H1 (cell line): ENCODE measurements at places on chromosomes 13 and 19.

- DNase-seq = no peak
Measured at GRCh38 chr13:100506154-100506553, 82.4 kb downstream of the GGACT start.

DNA sequence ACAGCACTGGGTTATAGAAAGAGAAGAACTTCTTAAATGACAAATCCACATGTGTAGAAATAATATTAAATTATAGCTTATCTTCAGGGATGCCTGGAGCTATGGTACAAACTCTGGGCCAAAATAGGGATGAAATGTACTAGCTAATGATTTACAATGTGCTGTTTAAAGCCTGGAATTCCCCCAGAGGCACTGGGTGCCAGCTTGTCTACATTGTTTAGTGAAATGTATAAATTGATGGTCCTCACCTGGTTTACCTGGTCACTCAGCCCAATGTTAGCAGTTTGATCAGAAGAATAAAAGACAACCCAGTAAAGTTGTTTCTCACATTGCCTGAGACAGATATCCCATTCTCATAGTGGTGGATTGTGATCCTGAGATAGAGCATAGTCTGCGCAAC, 597.2 kb downstream of the DIAPH3 start:
- DNase-seq = no peak

- DNase-seq = no peak
Measured at GRCh38 chr13:82439159-82439904, 1442.9 kb downstream of the SLITRK1 start.

- DNase-seq = no peak
Measured at GRCh38 chr19:50398675-50399367, 14.7 kb downstream of the POLD1 start.

DNA sequence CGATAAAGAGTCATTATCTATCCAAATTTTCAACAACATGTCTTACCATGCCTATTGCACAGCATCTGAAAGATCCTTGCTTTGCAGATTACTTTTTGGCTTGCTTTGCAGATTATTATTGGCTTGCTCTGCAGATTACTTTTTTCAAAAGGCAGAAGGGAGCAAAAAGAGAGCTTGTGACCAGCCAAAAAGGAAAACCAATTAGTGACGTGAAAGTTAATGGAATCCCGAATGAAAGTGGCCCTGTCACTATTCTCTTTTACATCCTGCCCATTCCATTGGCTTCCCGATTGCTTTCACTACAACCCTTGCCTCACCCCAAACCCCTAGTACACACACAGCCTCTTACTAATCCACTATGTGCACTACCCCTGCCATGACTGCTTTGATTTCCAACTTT, 81.3 kb downstream of the LHFPL6 start:
- DNase-seq = no peak

DNA sequence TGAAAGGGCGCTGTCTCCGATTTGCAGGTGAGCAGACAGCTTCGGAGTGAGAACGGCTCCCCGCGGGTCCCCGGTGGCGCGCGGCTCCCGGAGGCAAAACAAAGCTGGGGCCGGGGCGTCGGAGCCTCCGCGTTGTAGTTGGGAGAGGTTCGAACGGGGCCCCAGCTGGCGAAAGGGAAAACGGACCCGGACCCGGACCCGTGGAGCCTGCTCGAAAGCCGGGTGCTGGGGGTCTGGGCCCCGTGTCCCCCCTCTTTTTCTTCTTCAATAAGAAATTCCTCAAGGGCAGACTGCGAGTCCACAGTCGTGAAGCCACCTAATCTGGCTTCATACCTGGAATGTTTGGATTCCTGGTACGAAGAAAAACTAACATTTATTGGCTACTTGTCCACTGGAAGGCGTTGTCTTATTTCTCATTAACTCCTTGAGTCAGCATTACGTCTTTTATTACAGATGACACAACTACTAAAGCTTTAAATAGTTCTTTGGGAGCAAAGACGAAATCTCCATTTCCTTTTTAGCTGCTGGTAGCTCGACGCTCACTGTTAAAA, 632 bp upstream of the MTIF3 start:
- peak; percentile 70 for DNase-seq

- no peak for DNase-seq
Measured at GRCh38 chr19:12163826-12164225, 930 bp downstream of the ZNF136 start.

DNA sequence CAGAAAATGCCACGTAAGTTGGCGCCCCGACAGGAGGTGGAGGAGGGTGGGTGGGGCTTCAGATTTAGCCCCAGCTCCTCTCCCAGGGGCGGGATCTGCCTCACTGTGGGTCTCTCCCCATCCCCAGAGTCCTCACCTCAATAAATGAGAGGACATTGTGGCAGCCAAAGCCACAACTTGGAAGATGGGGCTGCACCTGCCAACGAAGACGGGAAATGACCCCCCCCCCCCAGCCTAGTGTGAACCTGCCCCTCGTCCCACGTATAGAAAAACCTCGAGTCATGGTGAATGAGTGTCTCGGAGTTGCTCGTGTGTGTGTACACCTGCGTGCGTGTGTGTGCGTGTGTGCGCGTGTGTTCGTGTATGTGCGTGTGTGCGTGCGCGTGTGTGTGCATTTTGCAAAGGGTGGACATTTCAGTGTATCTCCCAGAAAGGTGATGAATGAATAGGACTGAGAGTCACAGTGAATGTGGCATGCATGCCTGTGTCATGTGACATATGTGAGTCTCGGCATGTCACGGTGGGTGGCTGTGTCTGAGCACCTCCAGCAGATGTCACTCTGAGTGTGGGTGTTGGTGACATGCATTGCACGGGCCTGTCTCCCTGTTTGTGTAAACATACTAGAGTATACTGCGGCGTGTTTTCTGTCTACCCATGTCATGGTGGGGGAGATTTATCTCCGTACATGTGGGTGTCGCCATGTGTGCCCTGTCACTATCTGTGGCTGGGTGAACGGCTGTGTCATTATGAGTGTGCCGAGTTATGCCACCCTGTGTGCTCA, 1.5 kb upstream of the TRAPPC5 start:
- no peak for DNase-seq

- no peak for DNase-seq
Measured at GRCh38 chr13:72186730-72187422, 319.9 kb upstream of the DACH1 start.

DNA sequence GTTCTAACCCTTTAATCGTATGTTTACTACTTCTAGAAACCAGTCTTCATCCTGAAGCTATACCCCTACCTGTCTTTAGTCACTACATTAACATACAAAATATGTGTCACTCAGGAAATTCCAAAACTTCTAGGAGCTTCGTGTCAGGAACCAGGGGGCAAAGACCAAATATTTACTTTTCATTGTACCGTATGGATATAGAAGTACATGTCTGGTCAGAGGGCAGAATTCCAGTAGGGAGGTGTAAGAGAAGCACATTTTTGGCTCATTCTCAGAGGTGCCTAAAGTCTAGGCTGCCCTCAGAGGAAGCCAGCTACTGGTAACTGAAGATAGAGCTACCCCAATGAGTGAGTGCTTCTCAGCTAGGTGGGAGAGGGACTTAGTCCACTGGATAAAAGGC, 320.7 kb downstream of the DIAPH3 start:
- DNase-seq = no peak

DNA sequence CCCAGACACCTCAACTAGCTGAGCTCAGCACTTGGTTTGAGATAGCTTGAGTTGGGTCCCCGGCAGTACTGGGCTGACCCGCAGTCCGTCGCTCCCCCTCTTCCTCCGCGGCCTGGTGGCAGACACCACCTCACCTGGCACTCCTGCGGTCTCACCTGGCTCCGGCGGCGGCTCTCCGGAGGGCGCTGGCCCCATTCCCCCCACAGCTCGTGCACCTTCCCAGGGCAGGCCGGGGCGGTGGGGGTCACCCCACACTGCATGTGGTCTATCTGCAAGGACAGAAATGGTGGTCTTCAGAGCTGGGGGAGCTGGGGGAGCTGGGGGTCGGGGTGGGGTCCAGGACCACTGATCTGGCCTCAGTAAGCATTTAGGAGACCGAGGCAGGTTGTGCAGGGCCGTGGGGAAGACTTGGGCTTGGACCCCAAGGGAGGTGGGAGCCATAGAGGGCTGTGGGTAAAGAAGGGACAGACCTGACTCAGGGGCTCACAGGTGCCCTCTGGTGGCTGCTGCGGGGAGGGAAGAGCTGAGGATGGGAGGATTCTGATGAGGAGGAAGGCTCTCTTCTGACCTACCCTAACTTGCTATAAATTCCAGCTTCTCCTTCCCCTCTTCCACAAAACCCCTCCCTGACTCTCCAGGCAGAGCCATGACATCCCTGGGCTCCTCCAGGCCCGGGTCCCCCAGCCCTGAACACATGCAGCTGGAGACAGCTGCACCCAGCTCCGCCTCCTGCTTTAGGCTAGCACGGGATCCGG, 6.7 kb upstream of the PLIN4 start:
- peak; percentile 95 for DNase-seq

GRCh38 chr19:6802336-6803035, 30.0 kb downstream of the VAV1 start:
- no peak for DNase-seq

- DNase-seq = peak; percentile 70
Measured at GRCh38 chr19:40690693-40691420, 406 bp upstream of the NUMBL start.

- DNase-seq = no peak
Measured at GRCh38 chr13:50901701-50902100, 7.9 kb upstream of the RNASEH2B start.

- DNase-seq = no peak
Measured at GRCh38 chr13:42656161-42656560, 82.2 kb downstream of the TNFSF11 start.

- no peak for DNase-seq
Measured at GRCh38 chr19:29966588-29967249, 24.7 kb downstream of the URI1 start.

GRCh38 chr19:3606690-3607289, at the start of gene TBXA2R:
Gene TBXA2R, minus strand, starts transcription at chr19:3606875. Its CDS starts 6,241 bp downstream, at chr19:3600634.
- DNase-seq = peak; percentile 93

- DNase-seq = peak; percentile 85
Measured at GRCh38 chr19:18204394-18205199, 755 bp upstream of the RAB3A start.

GRCh38 chr19:52034051-52034728, 6.0 kb upstream of the ZNF614 start:
- no peak for DNase-seq

DNA sequence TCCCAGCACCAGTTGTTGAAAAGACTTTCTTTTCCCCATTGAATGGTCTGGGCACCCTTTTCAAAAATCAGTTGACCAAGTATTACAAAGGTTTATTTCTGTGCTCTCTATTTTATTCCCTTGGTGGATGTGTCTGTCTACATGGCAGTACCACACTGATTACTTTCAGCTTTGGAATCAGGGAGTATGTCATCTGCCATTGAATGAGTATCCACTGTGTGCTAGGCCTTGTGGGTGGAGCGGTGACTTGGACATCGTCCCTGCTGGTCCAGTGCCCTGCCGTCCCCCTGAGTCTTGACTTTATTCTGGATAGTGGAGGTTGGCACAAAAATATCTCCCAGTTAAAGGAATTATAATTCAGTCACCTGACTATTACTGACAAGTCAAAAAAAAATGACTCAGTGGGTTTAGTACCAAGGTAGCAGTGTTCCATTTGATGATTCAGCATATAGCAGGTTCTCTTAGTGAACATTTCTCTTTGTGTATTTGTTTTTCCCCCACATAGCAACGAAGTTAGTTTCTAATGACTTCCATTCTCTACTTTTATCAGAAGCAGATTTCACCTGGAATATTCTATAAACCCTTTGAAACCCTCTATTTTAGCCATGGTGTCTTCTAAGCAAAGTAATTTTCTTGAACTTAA, 3.9 kb downstream of the UPF3A start:
- DNase-seq = no peak

DNA sequence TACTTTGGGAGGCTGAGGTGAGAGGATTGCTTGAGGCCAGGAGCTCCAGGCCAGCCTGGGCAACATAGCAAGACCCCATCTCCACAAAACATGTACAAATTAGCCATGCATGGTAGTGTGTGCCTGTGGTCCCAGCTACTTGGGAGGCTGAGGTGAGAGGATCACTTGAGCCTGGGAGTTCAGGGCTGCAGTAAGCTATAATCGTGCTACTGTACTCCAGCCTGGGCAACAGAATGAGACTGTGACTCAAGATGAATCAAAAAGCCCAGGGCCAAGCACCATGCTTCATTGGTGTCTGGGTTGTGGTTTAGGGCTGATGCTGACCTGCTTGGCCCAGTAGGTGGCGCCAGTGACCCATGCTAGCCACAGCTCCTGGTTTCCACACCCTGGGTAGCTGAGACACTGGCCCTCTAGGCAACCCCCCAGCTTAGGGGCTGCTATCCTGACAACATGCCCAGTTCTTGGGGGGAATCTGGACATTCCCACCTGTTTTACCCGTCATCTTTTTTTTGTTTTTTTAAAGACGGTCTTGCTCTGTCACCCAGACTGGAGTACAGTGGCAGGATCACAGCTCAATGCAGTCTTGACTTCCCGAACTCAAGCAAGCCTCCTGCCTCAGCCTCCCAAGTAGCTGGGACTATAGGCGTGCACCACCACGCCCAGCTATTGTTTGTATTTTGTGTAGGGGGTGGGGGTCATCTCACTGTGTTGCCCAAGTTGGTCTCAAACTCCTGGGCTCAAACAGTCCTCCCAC, 5.5 kb downstream of the CCDC124 start:
- no peak for DNase-seq

GRCh38 chr13:92677571-92677970, 549.0 kb upstream of the GPC6 start:
- no peak for DNase-seq

DNA sequence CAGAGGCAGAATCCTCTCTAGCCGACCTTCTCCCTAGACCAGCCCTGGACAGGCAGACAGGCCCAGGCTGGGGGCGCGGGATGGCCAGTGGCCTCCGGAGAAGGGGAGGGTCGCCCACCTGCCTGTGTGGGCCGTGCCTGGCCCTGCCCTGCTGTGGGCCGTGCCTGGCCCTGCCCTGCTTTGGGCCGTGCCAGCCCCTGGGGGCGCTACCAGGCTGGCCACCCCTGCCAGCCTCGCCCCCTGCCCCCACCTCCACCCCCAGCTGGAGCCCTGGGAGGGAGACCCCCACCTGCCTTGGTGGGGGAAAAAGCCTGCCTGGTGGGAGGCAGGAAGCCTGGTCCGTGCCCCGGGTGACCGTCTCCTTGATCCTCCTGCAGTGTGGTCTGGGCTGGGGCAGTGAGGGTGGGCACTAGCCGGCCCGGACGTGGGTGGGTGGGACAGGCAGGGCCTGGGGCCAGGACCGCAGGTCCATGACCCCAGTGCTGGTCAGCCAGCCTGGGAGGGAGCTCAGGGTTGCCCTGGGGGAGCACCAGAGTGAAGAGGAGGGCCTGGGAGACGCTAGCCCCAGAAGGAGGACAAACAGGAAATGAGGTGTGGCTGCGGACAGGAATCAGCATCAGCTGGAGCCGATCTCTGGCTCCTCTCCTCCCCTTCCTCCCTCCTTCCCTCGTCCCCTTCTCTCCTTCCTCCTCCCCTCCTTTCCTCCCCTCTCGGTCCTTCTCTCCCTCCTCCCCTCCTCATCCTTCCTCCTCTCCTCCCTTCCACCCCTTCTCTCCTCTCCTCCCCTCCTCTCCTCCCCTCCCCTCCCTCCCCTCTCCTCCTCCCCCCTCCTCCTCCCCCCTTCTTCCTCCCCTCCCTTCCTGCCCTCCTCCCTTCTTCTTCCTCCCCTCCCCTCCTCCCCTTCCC, 5.1 kb upstream of the MKNK2 start:
- no peak for DNase-seq

DNA sequence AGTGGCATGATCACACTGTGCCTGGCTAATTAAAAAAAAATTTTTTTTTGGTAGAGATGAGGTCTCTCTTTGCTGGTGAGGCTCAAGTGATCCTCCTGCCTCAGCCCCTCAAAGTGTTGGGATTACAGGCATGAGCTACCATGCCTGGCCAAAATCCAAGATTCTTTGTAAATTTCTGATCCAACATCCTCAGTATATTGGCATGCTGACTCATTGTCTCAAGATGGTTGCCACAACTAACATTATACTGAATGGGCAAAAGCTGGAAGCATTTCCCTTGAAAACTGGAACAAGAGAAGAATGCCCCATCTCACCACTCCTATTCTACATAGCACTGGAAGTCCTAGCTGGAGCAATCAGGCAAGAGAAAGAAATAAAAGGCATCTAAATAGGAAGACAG, 100.0 kb downstream of the KLF5 start:
- no peak for DNase-seq
